ENCODE measurements at places on chromosomes 12 and 14. TPM values are rescaled to one million over a fixed set of nuclear protein-coding genes. Genes with fewer than 3 reads are reported as not detected.

GRCh38 chr12:32435921-32436705 lies 36.8 kb downstream of the FGD4 start:
- DNase-seq: no peak

DNA sequence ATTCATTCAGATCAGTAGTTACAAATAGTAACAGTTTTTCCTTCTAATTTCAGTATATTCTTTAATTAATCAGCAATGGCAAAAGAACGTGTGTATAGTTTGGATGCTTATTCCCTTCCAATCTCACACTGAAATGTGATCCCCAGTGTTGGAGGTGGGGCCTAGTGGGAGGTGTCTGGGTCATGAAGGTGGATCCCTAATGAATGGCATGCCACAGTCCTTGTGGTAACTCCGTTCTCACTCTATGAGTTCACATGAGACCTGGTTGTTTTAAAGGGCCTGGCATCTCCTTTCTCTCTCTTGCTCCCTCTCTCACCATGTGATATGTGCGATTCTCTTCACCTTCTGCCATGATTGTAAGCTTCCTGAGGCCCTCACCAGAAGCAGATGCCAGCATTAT lies 18.9 kb upstream of the SYNDIG1L start:
- no peak for DNase-seq

The PLXNC1 gene
- polyA plus RNA-seq: 0.72 TPM

DNA sequence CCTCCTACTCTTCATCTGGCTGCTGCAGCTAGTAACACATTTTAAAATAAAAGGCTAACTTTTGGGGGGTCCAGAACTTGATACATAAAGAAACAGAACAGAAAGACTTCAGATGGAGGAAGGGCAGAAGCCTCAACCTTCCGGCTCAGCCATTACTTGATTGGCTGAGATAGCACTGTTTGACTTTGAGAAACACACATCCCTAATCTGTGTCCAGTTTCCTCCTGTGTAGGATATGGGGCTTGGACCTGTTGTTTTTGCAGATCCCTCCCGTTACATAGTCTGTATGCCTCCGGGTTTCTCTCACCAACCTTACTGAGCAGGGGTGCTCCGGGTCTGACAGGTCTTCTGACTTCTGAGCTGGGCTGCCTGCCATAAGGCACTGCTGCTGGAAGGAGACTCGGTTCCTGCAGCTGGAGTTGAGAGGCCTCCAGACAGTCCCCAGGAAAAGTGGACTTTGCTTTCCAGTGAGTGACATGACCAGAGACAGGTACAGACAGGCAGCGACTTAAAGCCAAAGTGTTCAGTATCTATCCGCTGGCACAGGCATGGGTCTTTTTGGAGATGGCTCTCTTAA lies 8.3 kb upstream of the ZNF641 start:
- DNase-seq: no peak
